ENCODE measurements at places on chromosomes 12 and 14. TPM values are rescaled to one million over a fixed set of nuclear protein-coding genes. Genes with fewer than 3 reads are reported as not detected.

VWF gene
- 9.7 TPM for total RNA-seq

RNF212B gene
- not detected for total RNA-seq

EIF2S1 gene
- total RNA-seq: 92.8 TPM

PLEKHG7 gene
- not detected for total RNA-seq

PTGER2 gene
- not detected for total RNA-seq

LALBA gene
- total RNA-seq: 0.47 TPM

SCN8A gene
- total RNA-seq: 51.2 TPM

PUS7L gene
- total RNA-seq: 41.0 TPM

SPIC gene
- 0.16 TPM for total RNA-seq

CIDEB gene
- 3.4 TPM for total RNA-seq

RPS6KL1 gene
- 26.5 TPM for total RNA-seq
